ENCODE measurements at places on chromosomes 6 and 20. TPM values are rescaled to one million over a fixed set of nuclear protein-coding genes. Genes with fewer than 3 reads are reported as not detected.
A peak's percentile ranks its signal among the peaks of the same experiment; 100 is the strongest.

Gene PACRG
- total RNA-seq, result not detected

Gene AAR2
- 34.0 TPM for total RNA-seq

Gene SLC2A10
- 8.0 TPM for total RNA-seq

DNA sequence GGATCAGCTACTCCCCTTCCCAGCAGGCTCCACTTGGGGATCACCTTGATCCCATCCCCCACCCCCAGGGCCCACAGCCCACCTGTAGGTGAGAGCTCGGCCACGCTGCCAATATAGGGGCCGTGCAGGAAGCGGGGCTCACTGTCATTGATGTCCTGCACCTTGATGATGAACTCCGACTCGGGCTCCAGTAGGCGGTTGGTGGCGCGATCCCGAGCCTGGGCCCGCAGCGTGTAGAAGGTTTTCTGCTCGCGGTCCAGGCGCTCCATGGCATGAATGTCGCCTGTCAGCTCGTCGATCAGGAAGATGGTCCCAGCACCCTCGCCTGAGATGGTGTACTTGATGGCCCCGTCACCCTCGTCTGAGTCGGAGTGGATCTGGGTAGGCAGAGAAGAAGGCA, 67.4 kb downstream of the CDH22 start:
- no peak for DNase-seq

DNA sequence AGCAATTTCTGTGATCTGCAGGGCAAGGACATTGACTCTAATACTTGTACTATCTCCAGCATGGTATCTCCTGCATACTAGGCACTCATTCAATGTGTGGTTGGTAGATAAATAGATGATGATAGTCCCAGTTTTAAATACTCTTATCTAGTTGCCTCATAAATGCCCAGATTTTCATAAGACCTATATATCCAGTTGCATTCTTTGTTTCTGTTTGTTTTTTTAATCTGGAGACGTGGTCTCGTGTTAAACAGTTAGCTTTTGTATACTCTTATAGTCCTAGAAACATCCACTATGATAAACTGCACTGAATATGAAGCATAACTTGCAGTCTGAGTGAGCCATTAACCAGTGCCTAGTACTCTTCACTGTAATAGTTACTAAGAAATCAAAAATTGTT, 35.5 kb upstream of the SUMO4 start:
- DNase-seq, result no peak

DNA sequence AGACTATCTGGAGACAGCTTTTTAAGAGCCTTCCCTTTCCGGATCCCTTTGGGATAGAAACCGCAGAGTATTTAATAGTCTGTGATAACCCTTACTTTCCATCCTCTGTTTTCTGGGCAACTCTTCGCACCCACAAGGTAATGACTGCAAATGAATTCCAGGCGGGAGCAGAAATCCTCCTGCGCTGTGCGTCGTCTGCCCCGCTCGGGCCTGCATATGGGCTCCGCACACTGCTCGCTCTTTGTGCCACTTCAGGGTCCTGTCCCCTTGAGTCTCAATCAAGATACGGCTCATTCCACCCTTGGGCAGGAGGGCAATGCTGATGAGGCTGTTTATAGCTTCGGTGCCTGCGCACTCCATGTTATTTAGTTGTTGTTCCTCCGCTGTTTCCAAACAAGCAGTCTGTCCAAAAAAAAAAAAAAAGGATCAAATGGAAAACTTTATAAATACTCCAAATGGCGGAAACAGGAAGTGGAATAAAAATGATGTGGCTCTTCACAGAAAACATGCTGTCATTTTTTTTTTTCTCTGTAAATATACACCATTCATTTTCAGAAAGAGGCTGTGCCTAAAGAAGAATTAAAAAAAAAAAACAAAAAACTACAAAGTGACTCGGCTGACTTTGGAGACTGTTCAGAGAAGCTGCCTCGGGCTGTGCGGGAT, 169.6 kb upstream of the GMDS start:
- no peak for DNase-seq

DNA sequence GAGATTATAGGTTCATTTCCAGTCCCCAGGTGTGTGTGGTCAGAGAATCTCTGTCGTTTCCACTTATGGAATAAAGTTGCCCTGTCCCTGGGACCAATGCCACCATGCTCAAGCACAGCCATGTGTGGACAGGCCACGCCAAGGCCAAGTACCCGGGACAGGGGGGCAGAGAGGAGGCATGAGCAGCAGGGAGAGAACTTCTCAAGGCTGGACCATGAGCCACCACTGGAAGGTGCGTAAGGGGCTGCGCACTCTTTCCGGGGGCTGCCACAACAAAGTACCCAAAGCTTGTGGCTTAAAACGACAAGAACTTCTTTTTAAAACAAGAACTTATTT, 209.2 kb upstream of the KCNQ5 start:
- no peak for DNase-seq

GRCh38 chr20:45497971-45498494, 17.4 kb downstream of the SPINT3 start:
- no peak for DNase-seq

DNA sequence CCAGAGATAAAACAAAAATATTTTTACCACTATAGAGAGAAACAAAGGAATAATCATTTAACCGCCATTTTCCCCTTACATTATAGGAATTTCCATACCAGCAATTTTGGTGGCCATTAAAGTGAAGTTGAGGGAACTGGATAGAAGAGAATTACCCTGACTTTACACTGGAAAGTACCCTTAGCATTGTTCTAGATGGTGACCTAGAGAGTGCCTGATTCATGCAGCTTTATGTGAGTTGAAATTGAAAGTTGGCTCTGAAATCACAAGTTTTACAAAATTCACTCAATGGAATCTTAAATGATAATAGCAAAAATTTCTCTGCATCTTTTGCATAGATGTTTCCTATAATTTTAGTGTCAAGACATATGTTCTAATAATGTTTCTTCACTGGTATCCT, 55.7 kb upstream of the PREP start:
- DNase-seq, result peak; percentile 21

Gene CRISP3
- total RNA-seq, result not detected

Gene ULBP1
- total RNA-seq, result 0.17 TPM

Gene SRXN1
- 58.9 TPM for total RNA-seq

Gene OPRM1
- total RNA-seq, result not detected

- no peak for DNase-seq
These were observed 124.2 kb downstream of the FHL5 start for GRCh38 chr6:96687121-96687520.

Gene ACTL10
- 4.2 TPM for total RNA-seq

DNA sequence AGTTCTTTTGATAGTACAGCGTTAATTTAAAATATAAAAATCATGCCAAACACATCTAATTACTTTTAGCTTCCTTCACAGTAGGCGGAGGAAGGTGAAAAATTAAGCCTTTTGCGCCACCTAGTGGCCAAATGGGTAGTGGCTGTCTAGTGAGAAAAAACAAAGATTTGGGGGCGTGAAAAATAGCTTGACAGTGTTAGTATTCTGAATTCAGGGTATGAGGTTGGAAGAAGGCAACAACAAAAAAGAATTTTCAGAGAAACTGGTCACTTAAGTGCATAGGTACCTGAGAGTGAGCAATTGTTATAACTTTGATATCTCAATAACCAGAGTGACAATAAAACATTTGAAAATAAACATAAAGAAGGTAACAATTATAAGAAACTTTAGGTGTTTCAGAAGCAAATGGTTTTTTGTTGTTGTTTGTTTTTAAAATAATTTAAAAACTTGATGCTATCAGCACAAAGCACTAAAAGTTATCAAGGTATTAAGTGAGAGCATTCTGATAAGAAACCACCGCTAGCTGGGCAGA, 14.3 kb downstream of the PSMB9 start:
- DNase-seq, result peak; percentile 60

Gene POPDC3
- 2.1 TPM for total RNA-seq
